ENCODE measurements at places on chromosomes 1 and 21.

DNA sequence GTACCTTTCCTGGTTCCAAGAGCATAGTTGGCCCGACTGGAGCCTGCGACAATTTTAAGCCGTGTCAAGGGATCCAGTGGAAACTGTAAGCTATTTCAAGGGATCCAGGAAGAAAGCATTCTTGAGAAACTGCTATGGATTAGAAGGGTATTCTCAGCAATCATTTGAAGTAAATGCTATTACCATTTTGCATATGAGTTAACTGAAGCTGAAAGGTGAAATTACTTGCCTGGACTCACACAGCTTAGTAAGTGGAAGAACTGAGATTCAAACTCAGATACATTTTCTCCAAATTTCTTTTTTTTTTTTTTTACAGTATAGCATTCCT is 589 bp downstream of the ZNF684 start:
- DNase-seq, result no peak

- no peak for DNase-seq
Observed at GRCh38 chr1:7761103-7761502, 10.0 kb upstream of the VAMP3 start.

DNA sequence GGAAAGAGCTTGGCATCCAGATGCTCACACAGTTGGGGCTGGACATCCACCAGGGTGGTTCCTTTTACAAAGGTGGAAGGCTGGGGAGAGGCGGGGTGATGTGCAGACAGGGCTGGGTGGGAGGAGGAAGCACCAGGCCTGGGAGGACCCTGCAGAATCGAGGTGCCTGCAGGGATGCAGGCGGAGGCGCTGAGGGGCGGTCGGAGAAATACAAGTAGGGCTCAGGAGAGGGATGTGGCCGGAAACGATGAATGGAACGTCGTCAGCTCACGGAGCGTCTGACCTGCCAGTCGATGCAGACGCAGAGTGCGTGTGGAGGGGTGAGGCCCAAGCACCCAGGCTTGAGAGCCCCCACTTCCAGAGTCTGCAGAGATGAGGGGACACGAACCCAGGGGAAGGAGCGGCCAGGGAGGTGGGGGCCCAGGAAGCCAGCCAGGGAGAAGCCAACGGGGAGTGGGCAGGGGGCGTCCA is 63.4 kb downstream of the TRIM11 start:
- DNase-seq, result no peak

- no peak for DNase-seq
Observed at GRCh38 chr1:31326461-31326860, 29.6 kb downstream of the ZCCHC17 start.

- no peak for DNase-seq
Observed at GRCh38 chr1:76142771-76143540, 68.4 kb downstream of the ST6GALNAC3 start.

DNA sequence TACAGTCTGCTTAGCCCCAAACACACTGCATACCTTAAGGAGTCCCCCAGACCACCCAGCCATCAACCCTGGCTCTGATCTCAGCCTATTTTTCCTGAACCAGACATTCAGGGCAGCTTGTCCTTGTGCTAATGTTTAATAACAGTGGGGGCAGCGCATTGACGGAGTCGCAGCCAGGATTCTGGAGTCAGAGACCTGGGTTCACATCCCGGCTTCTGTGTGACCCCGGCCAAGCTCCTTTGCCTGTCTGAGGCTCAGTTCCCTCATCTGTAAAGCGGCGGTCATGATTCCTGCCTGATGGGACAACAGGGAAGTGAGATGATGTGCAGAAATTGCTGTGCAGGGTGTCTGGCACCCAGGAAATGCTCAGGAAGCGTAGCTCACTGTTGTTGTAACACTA is 63.1 kb downstream of the MATN1 start:
- DNase-seq, result no peak

DNA sequence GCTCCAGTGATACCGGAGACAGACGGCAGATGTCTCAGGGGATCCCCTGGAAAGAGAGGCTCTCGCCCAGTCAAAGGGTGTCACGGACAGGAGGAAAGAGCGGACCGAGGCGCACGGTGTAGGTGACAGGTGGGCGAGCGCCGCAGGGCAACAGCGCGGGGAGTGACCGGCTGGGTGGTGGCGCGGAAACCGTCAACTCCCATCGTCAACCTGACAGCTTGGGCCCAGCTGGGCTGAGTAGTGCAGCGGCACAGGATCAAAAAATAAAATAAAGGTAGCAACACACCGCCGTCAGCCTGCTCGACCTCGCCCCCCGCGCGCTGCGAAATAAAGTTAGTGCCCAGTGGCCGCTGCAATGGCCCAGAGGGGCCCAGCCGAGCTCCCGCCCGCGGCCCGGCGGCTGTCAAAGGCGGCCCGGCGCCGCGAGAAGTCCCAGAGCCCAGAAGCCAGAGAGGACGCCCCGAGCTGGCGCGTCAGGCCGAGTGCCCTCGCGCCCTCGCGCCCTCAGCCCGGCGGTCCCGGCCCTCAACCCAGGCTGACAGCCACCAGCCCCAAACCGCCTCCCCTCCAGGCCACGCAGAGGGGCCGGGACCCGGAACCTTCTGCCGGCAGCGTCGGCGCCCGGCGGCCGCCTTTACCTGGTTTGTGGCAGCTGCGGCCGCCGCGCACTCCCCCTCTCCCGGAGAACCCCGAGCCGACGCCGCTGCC is at the start of gene LYST:
Gene LYST, minus strand, starts transcription at position 702 of the 708 bp plus-strand sequence. CDS start 36,489 bp downstream, outside the sequence.
- peak; percentile 52 for DNase-seq

- DNase-seq, result no peak
Observed at GRCh38 chr1:5889901-5890300, 102.3 kb downstream of the NPHP4 start.

GRCh38 chr1:156012051-156012817 is 8.5 kb downstream of the SSR2 start:
- DNase-seq, result no peak

GRCh38 chr1:6162773-6163172 is 17.3 kb downstream of the CHD5 start:
- no peak for DNase-seq

- DNase-seq, result peak; percentile 29
Observed at GRCh38 chr1:5991381-5992025, 722 bp downstream of the NPHP4 start.

DNA sequence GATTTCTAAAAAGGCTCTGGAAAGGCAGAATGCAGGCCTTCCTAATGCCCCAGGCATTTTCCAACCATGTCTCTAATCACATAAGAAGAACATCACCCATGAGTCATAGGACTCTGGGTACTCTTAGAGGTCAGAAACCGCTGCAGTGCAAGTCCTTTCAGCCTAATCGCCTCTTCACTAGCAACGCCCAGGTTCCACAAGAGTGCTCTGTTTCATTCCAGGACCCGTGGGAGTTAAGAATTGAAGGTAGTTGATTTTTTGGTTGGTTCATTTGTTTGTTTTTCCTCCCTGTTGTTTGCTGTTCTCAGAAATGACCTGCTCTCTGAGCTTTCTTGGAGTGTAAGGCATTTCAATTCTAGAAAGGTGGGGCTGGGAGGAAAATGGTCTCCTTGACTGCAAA is 123.2 kb downstream of the NR5A2 start:
- peak; percentile 59 for DNase-seq

- no peak for DNase-seq
Observed at GRCh38 chr1:228448372-228448771, 31.7 kb upstream of the TRIM17 start.

- no peak for DNase-seq
Observed at GRCh38 chr21:45451091-45451740, 46.3 kb downstream of the COL18A1 start.

- DNase-seq, result peak; percentile 24
Observed at GRCh38 chr1:247118946-247119446, 14.8 kb upstream of the ZNF669 start.

DNA sequence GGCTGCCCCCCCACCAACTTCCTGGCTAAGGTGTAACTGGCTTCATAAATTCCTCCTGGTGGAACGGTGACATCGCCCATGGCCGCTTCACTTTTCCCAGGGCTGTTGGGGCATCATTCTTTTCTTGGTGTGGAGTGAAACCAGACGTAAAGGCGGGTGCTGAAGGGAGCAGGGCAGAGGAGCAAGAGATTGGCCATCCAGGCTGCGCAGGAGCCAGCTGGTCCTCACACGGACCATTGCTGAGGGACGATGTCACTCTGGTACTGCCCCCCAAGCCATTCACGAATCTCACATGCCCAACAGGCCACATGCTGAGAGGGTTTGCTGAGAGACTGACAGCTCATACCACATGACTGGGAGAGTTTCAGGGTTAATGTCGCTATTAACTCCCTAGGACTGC is 10.5 kb upstream of the PKP1 start:
- no peak for DNase-seq

Measured in cardiac fibroblast (primary cell).